ENCODE measurements at places on chromosomes 1 and 21.

DNA sequence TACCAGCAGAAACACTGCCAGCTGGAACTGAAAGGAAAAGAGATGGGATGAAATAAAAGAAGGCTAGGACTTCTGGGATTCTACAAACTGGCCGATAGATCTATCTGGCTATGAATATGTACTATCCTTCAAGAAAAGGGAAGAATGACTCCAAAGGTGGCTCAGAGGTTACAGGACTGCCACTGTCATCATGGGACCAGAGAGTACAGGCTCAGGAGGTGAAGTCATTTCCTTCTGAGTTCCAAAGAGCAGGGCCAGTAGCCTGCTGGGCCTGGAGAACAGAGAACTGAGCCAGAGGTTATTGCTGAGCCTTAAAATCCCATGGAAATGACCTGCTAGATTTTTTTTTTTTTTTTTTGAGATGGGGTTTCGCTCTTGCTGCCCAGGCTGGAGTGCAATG, 27.6 kb downstream of the ZNF496 start:
- no peak for DNase-seq

DNA sequence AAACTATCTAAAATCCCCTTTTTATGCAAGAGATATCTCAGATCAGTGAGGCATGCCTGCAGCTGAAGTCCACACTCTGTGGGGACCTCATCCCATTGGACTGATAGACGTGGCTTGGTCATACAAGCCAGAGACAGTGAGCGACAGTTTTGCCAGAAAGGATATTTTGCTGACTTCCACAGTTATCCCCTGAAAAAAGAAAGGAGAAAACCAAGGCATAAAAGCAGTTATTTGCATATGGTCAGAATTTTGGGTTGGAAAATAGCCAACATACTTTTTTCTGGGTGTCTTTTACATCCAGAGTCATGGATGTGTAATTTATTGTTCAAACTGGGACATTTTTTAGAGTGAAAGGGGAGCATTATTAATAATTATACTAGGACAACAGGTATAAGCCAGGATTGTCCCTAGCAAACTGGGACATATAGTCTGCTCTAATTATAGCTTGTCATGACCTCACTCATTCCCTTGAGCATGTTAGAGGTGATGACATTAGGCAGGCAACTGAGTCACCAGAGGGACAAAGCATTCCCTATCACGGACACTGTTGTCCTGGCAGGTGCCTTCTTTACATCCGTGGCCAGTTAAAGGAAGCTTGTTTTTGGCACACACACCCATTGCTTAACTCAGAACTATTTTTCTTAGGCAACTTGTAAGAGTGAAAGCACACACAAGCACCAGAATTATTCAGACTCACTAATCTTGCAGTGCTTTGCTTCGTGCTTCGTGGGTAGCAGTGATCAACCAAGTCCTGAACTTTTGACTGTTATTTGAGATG, 65.5 kb downstream of the PRRX1 start:
- no peak for DNase-seq

DNA sequence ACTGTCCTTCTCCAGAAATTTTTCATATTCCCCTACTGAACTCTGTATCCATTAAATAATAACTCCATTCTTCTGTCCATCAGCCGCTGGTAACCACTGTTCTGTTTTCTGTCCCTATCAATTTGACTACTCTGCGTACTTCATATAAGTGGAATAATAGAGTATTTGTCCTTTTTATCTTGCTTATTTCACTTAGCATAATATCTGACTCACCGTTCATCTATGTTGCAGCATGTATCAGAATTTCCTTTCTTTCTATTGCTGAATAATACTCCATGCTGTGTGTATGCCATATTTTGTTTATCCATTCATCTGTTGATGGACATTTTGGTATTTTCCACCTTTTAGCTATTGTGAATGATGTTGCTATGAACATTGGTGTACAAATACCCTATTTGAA, 71.9 kb downstream of the CEP350 start:
- DNase-seq, result no peak

GRCh38 chr21:26095131-26095530, 75.4 kb downstream of the APP start:
- no peak for DNase-seq

Data from stimulated activated CD4-positive, alpha-beta T cell treated with anti-CD3 and anti-CD28 coated beads, TNF-alpha, amount 100 ng/mL, for 1 hour (primary cell).